Testis (tissue), 5 donors: ENCODE measurements at places on chromosomes 5 and 9. TPM values are rescaled to one million over a fixed set of nuclear protein-coding genes. Genes with fewer than 3 reads are reported as not detected.

Gene PKN3
- total RNA-seq = 7.2 TPM

DNA sequence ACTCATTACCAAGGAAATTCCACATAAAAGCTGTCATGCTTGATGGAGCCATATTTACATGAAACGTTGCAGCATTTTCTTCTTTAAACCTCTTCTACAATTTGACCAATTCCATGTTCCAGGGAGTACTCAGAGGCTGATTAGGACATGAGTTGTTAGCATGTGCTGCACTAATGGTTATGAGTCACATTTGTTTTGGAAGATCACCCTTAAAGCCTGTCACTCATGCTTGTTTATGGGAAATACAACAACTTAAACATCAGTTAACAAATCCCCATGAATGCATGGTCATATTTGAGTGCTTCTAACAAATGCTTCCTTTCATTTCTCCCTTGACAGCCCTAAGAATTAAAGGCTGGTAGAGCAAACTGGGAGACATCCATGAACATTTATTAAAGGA lies 156.1 kb downstream of the GHR start:
- no peak overlapping the region for H3K27ac ChIP-seq
- no peak for DNase-seq
- H3K4me1 ChIP-seq = no peaks in the 10 kb centered on the region
- no peaks in the 10 kb centered on the region for H3K27me3 ChIP-seq
- no peaks in the 10 kb centered on the region for H3K36me3 ChIP-seq
- H3K4me3 ChIP-seq = no peak overlapping the region

Gene PCDHB10
- total RNA-seq = 4.0 TPM

Gene PCDHGA4
- 21.0 TPM for total RNA-seq

Gene GLRA1
- not detected for total RNA-seq

GRCh38 chr5:16916262-16916878 lies 19.7 kb downstream of the MYO10 start:
- peaks cover 20% of the 10 kb centered on the region for H3K4me1 ChIP-seq
- no peak for DNase-seq
- H3K4me3 ChIP-seq = no peak overlapping the region
- H3K36me3 ChIP-seq = no peaks in the 10 kb centered on the region
- no peak overlapping the region for H3K27ac ChIP-seq

Gene SLC34A3
- total RNA-seq = 0.25 TPM

GRCh38 chr5:3155046-3155445 lies 403.6 kb upstream of the IRX2 start:
- H3K4me3 ChIP-seq = no peak overlapping the region
- no peaks in the 10 kb centered on the region for H3K27me3 ChIP-seq
- no peaks in the 10 kb centered on the region for H3K4me1 ChIP-seq
- DNase-seq = no peak
- no peaks in the 10 kb centered on the region for H3K36me3 ChIP-seq
- H3K27ac ChIP-seq = no peak overlapping the region

DNA sequence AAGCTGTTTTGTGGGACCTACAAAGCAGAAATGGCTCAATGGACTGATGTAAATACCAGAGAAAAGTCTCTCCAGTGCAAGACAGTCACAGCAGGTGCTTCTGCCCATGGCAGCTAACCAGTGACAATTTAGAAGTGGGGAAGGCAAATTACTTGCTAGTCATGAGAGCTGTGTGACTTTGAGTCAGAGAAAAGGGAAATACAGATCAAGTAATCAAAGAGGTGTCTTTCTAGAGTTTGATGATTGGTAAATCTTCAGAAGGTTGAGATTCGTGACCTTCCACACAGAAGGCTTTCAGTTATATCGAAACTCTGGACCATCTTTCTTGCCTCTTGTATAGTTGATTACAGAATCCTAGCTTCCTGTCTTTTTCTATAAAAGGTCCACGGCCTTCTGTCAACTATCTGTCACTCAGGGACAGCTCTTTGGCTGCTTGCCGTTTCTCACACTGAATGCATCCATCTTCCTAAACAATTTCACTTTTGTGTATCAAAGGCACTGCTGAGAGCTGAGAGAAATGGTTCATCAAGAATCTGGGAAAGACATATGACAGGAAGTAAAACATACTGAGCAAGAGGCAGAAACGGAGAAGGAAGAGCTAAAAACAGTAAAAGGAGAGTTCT lies 993.9 kb upstream of the ACO1 start:
- no peak overlapping the region for H3K4me3 ChIP-seq
- DNase-seq = peak; percentile 23
- H3K27ac ChIP-seq = no peak overlapping the region
- H3K27me3 ChIP-seq = no peaks in the 10 kb centered on the region
- no peaks in the 10 kb centered on the region for H3K4me1 ChIP-seq

Gene C5orf52
- total RNA-seq = 13.9 TPM

DNA sequence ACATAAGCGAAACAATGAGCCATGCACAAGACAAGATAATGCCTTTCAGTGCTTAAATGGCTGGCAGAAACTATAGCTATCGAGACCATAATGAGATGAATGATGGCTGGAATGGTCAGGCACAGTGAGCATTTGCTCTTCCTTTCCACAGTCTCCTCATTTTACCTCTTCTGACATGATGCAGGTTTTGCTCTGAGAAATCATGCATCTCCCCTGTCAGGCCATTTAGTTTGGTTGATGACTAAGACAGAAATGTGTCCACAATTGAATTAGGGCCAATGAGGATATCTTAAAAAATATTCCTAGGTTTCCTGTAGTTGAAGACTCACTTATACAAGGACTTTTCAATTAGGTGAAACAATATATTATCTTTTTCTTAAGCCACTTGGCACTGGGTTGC lies 475.1 kb downstream of the TMEM232 start:
- H3K36me3 ChIP-seq = no peaks in the 10 kb centered on the region
- H3K4me3 ChIP-seq = no peak overlapping the region
- no peaks in the 10 kb centered on the region for H3K4me1 ChIP-seq
- no peak overlapping the region for H3K27ac ChIP-seq
- DNase-seq = no peak
- no peaks in the 10 kb centered on the region for H3K27me3 ChIP-seq

- H3K4me3 ChIP-seq = no peak overlapping the region
- H3K27me3 ChIP-seq = no peaks in the 10 kb centered on the region
- H3K36me3 ChIP-seq = no peaks in the 10 kb centered on the region
- H3K27ac ChIP-seq = no peak overlapping the region
- no peaks in the 10 kb centered on the region for H3K4me1 ChIP-seq
These were observed 1280.2 kb upstream of the C9orf72 start for GRCh38 chr9:28853477-28853876.

- no peak overlapping the region for H3K4me3 ChIP-seq
- no peaks in the 10 kb centered on the region for H3K36me3 ChIP-seq
- H3K27me3 ChIP-seq = no peaks in the 10 kb centered on the region
These were observed 122.9 kb downstream of the CAVIN4 start for GRCh38 chr9:100700689-100701318.

Gene TRPM6
- total RNA-seq = 6.7 TPM

- H3K27ac ChIP-seq = no peak overlapping the region
- H3K36me3 ChIP-seq = no peaks in the 10 kb centered on the region
- no peak for DNase-seq
- H3K27me3 ChIP-seq = no peaks in the 10 kb centered on the region
These were observed 651.5 kb upstream of the RIOK2 start for GRCh38 chr5:97834561-97834960.
